Hematopoietic multipotent progenitor cell (in vitro differentiated cells): ENCODE measurements at places on chromosomes 16 and 17. TPM values are rescaled to one million over a fixed set of nuclear protein-coding genes. Genes with fewer than 3 reads are reported as not detected.

- DNase-seq: no peak
Measured at GRCh38 chr17:60154616-60155426, 5.0 kb downstream of the CA4 start.

GRCh38 chr17:78967782-78968362 is 11.9 kb downstream of the LGALS3BP start:
- DNase-seq: no peak

DNA sequence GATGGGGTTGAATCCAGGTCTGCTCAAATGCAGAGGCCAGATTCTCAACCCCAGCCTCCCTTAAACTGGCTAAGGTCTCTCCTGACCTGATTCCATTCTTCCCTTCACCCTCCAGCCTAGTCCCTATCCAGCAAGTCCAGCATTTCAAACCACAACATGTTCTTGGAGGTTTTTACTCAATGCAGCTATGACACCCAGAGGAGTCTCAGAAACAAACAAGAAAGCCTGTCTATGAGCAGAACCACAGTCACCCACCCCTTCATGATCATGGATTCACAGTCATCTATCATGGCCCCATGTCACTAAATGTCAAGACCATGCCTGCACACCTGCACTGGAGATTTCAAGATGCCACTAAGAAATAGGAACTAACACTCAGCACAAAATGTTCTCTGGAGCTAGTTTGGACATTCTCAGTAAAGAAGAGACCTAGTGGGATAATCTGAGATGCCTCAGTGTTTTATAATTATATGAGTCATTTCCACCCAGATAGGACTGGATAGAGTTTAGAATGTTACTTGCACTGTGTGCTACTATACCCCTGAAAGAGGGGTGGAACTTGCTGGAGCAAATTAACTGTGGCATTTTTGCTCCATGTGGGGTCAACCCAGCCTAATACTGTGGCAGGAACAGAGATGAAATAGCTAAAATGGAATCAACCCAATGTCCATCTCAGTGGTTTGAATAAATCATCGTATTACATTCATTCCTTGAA is 9.5 kb upstream of the METTL22 start:
- no peak for DNase-seq

DNA sequence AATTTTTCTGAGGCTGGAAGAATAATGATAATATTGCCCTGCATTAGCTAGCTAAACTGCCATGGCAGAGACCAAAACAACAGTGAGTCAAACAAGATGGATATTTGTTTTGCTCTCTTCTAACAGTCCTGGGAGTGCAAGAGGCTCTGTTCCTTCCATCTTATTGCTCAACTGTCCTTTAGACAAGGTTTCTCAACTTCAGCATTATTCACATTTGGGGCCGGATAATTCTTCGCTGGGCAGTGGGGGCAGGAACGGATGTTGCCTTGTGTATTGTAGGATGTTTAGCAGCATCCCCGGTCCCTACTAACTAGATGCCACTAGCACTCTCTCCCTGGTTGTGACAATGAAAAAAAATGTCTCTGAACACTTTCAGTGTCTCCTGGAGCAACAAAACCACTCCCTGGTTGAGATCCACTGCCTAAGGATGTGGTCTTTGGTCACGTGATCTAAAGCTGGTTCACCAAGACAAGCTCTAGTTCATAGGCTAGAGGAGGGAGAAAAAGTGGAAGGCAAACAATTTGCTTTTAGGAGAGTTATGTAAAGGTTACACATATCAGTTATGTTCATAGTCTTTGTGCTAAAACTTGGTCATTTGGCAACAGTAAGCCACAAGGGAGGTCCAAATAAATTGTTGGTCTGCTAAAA is 144.4 kb downstream of the PCTP start:
- DNase-seq: peak; percentile 65

DNA sequence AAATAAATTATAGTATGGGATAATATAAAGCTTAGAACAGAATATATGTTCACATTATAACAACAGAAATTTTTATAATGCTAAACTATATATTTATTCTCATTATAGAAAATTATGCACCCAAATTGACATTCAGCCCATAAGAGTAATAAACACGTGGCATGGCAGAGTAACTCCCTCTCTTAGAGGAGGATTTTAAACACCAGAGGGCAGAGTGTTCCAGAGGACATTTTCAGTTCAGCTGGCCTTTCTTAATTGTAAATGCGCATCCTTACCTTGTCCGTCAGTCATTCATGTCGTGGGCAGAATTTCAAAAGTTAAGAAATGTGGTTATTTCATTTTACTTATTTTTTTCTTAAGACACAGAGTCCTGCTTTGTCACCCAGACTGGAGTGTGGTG is 147.1 kb downstream of the TANC2 start:
- peak; percentile 32 for DNase-seq

- DNase-seq: no peak
Measured at GRCh38 chr16:75250809-75251279, 580 bp downstream of the BCAR1 start.

DNA sequence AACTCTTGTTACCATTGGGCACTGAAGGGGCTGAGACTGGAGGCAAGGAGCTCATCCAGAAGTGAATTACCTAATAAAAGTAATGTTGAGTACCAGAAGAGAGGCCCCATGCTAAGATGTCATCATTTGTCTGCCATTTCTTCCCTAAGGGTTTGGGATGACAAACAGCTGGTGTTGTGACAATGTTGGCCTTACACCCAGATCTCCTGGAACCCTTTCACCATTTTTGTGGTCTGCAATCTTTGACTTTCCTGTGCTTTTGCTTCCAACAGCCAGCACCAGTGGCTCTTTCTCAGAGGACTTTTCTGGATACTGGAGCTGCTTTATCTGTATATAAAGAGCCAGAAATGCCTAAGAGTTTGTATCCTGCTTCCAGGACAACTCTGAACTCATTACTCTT is 84.1 kb downstream of the SHISA9 start:
- DNase-seq: no peak

DNA sequence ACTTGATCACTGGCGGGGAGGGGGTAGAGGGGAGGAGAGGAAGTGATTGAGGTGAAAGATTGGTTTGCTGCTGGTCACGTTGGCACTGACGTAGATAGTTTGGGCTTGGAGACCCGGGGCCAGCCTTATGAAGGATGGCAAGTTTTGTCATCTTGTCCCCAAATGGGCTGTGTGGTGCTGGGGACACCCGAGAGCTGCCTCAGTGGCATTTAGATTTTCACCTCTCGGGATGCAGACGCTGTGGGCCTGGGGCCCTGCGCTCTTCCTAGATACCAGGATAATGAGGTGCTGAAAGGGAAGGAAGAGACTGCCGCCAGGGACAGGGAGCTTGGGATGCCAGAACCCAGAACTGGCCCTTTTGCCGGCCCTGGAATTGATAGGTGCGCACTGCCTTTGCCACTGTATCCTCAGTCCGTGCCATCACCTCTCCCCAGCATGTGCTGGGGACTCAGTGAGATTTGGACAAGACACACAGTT is 1.4 kb upstream of the SOCS3 start:
- no peak for DNase-seq

DNA sequence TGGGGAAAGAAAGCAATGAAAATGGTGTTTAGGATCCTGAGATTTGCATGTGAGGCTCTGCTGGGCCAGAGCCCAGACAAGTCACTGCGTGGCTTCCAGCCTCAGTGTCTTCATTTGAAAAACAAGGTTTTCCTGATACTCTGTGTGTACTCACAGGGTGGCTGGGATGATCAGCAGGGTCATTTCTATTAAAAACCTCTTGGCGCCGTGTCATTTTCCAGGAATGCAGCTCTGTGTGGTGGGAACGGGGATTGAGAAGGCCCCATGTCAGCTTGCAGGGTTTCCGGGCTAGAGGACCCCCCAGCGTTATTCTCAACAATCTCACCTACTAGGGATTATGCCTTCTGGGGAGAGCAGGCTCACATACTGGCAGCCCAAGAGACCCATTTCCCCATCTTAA is 73.5 kb downstream of the FOXL1 start:
- DNase-seq: no peak

- DNase-seq: no peak
Measured at GRCh38 chr16:80985611-80986010, 21.1 kb downstream of the CMC2 start.

GRCh38 chr17:30933966-30934365 is 12.2 kb downstream of the ADAP2 start:
- no peak for DNase-seq

GRCh38 chr17:27504188-27504995 is 48.1 kb downstream of the KSR1 start:
- DNase-seq: no peak

GRCh38 chr17:48441231-48441711 is 11.3 kb upstream of the SKAP1 start:
- peak; percentile 70 for DNase-seq

DNA sequence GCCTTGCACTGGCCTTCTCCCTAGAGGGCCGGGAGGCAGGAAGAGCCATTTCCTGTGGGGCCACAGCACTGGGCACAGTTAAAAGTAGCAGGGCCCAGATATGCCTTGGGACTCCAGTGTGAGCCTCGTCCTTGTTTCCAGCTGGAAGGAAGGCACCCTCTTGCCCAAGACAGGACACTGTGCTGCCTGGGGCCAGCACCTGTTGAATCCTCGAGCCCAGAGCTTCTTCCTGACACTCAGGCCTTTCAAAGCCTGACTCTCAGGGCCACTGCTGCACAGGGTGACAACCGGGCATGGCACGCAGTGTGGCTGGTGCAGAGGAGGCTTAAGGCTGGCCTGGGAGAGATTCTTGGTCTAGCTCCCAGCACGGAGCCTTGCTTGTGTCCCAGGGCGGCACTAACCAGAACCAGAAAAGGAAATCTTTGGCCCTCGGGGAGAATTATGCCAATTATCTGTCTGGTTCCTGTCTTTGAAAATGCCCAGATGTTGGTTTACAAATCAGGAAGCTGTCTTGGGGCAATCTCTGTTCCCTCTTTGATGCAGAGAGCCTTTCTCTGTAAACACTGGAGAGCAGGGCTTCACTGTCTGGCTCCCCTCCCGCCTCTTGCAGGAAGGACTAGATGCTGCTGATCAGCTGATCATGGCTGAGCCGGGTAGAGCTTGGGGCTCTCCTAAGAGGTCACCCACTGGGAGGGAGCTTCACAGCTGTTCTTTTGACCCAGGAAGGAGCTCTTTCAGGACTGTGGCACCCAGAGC is 11.1 kb downstream of the LDHD start:
- DNase-seq: peak; percentile 47

DNA sequence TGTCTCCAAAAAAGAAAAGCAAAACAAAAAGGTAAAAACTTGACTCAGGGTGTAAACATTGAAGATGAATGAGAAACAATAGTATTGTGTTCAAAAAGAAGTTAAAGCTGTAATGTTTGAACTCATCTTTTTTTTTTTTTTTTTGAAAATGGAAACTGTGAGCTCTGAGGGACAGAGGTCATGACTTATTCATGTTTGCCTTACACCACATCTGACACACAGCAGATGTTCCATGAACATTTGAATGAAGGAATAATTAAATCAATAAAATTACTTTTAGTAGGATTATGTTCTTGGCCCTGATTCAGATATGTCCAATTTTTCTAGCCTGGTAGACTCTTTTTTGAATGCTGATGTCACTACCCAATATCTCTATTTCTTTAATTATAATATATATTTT is 95.7 kb upstream of the MED13 start:
- no peak for DNase-seq

DNA sequence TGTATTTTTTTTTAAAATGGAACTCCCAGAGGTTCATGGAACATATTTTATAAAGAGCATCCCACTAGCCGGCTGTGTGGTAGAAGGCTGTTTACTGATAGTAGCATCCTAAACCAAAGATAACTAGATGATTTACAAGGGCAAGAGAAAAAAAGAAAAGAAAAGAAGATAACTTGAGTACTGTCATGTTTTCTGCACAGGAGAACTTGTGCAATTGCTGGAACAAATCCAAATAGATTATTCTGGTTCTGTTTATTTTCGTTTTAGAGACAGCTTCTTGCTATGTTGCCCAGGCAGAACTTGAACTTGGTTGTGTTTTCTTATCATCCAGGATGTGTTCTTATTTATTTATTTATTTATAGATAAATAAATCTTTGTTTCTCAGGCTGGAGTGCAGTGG is 20.9 kb upstream of the PPM1D start:
- no peak for DNase-seq

- no peak for DNase-seq
Measured at GRCh38 chr16:65845466-65846209, 520.9 kb upstream of the CDH5 start.

GRCh38 chr16:24534620-24535019 is 4.7 kb upstream of the RBBP6 start:
- no peak for DNase-seq

GRCh38 chr16:75229172-75230031 is 10.6 kb downstream of the CTRB1 start:
- no peak for DNase-seq

DNA sequence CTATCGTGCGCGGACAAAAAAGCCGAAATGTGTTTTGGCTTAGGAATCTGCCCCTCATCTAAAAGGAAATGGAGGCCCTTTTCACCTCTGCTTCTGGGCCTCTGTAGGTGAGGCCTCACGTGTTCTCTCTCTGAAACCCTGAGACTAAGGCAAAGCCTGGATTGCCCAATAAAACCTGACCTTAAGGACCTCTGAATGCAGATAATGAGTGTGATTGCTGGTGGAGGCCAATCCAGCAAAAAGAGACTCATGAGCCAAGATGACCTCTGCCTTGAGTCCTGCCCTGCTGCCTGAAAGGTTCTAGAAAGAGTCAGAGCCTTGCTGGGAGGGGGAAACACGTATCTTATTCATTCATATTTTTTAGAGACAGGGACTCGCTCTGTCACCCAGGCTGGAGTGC is 44.5 kb upstream of the ABR start:
- DNase-seq: no peak

DNA sequence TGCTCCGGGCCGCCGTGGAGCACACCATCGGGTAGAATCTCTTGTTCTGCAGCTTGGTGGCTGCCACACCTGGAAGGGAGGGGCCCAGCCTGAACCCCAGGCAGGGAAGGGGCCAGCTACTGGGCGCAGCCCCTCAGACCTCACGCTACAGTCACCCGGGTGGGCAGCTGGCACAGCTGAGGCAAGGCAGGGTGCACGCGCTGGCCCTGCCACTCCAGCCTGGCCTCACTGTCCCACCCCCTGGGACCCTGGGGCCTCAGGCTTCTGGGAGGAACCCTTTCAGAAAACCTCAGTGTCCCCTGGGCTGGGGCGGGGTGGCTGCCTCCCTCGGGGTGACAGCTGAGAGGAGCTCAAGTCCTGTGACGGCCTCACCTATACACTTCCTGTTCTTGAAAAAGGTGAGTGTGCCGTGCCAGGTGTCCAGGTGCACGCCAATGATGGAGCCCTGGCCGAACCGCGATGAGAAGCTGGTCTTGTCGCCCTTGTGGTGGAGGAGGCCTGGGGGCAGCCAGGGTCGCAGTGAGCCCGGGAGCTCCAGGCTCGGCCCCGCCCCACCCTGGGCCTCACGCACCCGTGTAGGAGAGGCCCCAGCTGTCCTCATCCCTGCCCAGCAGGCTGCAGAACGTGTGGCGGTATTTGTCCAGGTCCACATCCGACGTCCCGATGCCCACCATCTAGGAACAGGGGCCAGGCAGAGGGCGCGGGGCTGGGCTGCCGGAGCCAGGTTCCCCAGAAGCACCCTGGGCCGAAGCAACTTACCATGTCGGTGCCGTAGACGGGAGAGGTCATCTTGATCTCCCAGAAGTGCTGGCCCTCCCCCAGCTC is 4.7 kb upstream of the MRPS34 start:
- no peak for DNase-seq

Gene WSCD1
- total RNA-seq: under 0.01 TPM

Gene KREMEN2
- total RNA-seq: under 0.01 TPM

Gene STAC2
- total RNA-seq: not detected

Gene KRT12
- total RNA-seq: not detected

Gene KRTAP9-2
- total RNA-seq: not detected

Gene COPZ2
- not detected for total RNA-seq

Gene KRT9
- total RNA-seq: not detected

Gene KRTAP3-1
- not detected for total RNA-seq

Gene NLRC3
- total RNA-seq: 58.7 TPM

Gene RAMP2
- total RNA-seq: 0.27 TPM

Gene CIAO3
- total RNA-seq: 72.2 TPM

Gene CLEC3A
- total RNA-seq: not detected
